ENCODE measurements at places on chromosomes 7 and 10.

DNA sequence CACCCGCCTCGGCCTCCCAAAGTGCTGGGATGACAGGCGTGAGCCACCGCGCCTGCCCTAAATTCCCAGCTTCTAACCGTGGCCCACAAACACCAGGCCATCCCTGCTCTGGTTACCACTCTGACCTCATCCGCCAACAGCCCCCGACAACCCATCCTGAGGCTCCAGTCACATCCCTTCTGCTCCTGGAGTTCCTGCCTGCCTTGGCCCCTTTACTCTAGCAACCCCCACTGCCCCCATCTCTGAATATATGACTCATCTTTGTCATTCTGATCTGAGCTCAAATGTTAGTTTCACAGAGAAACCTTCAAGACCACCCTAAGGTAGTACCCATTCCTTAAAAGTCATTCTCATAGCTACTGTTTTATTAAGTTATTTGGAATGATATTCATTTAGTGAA, 26.6 kb downstream of the RHEB start:
- DNase-seq, result no peak

DNA sequence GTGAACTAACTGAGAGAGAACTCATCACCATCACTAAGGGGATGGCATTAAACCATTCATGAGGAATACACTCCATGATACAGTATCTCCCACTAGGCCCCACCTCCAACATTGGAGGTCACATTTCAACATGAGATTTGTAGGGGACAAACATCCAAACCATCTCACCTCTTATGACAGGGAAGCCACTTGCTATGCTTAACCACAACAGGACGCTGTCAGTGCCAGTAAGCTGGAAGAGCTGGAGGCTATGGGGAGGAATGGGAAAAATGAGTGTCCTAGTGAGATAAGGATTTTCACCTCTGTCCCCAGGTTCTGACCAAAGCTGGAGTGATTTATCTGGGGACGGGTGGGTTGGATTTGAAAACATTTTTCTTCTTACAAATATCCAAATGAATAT, 17.6 kb downstream of the PLCE1 start:
- DNase-seq, result no peak

- DNase-seq, result no peak
Observed at GRCh38 chr10:123974406-123974805, 82.8 kb upstream of the CPXM2 start.

GRCh38 chr7:18896343-18896975, 221.0 kb downstream of the TWIST1 start:
- no peak for DNase-seq

- DNase-seq, result no peak
Observed at GRCh38 chr7:16598015-16598414, 47.5 kb downstream of the ANKMY2 start.

- DNase-seq, result no peak
Observed at GRCh38 chr7:39310699-39311098, 255.5 kb upstream of the YAE1 start.

- no peak for DNase-seq
Observed at GRCh38 chr10:91434041-91434440, 23.9 kb downstream of the HECTD2 start.

GRCh38 chr7:107506674-107507339, 37.0 kb downstream of the GPR22 start:
- no peak for DNase-seq

DNA sequence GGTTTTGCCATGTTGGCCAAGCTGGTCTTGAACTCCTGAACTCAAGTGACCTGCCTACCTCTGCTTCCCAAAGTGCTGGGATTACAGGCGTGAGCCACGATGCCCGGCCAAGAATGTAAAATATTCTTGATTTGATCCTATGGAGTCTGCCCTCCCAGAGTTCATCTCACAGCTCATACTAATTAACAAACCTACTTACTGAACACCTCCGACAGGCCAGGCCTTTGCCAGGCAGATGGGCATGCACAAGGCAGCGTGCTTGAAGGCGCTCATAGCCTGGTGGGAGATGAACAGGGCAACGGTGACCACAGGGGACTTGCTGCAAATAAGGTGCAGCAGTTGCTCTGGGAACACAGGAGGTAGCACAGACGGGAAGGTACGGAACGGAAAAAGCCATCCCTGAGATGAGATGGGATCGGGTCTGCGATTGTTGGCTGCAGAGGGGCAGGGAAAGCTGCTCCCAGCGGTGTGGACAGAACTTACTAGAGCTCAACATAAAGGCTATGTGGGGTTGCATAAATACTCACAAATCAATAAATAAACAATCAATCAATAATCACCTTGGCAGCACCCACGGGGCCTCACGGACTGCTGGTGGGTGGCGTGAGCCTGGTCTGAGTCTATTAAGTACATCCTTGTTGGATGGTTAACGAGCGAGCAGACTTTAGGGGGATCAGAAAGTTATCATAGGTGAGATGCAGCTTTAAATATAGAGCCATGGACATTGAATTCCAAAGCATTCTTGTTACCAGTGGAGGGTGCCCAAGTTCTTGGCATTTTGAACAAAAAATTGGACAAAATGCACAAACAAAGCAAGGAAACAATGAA, 4.7 kb downstream of the ACBD7 start:
- no peak for DNase-seq

GRCh38 chr7:91512958-91513357, 248.7 kb downstream of the FZD1 start:
- DNase-seq, result no peak

- DNase-seq, result no peak
Observed at GRCh38 chr7:7761340-7761973, 43.0 kb upstream of the RPA3 start.

DNA sequence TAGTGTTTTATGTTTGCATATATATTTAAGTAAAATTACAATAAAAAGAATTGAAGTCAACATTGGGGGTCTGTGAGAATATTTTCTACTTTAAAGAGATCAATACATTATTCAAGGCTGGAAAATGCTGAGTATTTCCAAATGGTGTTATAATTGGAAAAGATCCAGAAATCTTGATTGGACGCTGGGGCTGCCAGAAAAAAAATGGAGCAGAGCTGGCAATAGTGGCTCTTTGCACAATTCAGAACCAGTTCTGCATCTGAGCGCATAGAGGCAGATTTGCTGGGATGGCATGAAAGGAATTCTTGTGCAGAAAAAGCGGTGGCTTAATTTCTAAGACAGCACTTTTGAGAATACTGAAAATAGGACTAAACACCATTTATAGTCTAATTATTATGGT, 10.8 kb upstream of the VWC2 start:
- no peak for DNase-seq

GRCh38 chr7:29400437-29400836, 163.2 kb upstream of the PRR15 start:
- DNase-seq, result no peak

DNA sequence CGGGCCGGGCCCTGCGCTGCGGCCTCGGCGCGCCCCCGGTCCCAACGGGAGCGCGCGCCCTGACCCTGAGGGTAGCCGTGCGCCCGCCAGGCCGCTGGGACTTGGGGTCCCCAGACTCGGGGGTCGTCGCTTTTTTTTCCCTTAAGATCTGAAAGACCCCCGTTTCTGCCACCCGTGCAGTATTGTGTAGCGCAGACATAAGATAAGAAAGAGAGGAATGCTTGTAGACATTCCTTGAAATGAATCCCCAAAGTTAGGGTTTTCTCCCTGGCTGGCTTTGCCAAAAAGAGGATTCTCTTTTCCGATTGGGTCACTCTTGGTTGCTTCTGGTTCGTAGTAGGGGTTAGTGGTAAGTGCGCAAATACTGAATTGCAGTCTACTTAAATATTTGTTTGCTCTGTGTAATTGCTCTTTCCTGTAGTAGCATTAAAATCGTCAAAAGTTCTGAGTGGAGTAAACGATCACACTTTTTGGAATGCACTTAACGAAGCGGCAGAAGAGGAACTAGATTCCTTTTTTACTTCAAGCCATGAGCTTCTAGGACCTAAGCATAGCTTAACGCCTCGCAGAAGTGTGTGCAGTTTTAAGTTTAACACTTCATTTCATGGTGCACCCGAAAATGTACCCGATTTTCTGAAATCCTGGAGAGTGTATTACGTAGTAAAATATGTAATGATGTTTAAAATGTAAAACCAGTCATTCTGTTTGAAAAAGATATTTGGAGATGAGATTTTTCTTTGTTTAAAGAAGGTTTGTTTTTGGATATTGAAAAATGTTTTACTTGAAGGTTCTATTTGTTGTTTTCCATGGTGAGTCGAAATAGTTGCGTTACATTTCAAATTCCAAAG, 1.3 kb downstream of the CUL1 start:
- no peak for DNase-seq

- no peak for DNase-seq
Observed at GRCh38 chr10:59524348-59524747, 162.0 kb upstream of the FAM13C start.

DNA sequence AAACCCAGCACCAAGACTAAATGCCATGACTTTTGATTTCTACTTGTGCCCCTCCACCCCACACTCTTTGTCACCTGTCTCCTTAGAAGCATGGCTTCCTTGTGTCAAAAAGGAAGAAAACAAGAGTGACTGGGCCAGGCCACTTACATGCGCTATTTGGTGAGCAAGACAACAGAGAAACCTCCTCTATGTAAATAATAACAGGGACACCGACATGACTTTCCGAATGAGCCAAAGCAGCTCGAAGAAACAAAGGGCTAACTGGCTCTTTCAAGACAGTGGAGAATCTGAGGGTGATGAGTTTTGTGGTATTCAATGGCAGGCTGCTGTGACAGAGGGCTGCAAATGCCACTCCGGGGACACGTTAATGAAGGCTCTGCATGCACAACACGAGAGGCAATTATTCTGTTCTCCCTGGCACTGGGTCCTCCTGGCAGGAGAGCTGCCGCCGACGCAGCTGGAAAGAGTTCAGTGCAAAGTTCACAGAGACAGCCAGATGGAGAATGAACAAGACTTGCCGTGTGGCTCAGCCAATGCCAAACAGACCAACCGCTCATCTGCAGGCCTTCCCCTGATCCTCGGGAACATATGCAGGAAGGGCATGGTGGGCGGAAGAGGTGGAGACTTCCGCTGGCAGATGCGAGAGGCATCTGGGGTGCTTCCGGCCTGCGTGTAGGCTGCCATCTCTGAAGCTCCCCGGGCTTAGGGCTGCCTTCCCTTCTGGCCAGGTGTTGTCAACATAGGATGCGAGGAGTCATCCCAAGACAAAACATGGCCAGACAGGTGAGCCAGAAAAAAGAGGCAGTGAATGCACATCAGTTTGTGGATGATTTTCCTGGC, 59.1 kb upstream of the SMNDC1 start:
- no peak for DNase-seq

DNA sequence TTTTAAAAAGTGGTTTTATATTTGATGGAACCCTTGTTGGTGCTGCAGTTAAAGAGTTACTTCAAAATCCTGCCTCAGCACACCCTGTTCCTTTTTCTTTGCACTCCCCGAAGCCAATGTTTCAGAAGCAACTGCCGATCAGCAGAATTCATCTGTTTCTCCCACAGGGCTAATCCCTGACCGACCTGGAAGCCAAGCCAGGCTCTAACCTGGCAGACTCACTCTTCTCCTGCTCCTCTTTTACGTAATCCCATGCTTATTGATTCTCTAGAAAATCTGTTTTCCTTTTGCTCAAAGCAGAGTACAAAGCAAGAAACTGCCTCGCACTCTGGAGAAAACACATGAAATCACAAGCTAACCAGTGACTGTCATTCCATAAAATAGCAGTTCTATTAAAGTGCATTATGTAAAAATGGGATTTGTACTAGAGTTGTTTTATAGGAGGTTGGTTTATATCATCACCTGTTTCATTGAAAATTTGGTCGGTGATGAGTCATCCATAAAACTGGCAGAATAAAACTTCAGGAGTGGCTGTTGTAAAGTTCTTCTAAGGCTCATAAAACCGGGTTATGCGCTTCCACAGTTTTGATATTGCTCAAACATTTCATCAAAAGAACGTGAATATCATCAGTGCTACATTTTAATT, 99.9 kb downstream of the CNTNAP2 start:
- no peak for DNase-seq

GRCh38 chr7:158650821-158651225, 53.8 kb downstream of the NCAPG2 start:
- no peak for DNase-seq

DNA sequence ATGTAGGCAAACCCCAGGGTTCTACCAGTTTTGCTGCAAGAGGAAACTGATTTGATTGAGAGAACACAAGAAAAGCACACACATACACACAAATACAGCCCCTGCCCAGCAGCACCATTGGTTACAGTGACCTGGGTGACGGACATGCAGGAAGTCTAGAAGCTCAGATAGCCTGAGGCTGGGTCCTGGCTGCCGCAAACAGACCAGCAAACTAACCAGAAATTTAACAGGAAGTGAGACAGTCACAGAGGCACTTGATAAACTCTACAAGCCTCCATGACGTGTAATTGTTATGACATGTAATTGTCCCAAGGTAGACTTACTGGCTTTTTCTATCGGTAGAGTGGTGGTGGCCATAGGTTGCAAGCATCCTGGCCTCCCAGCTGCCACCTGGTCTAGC, 58.9 kb downstream of the PRKAR2B start:
- DNase-seq, result no peak

Measured in stimulated activated CD8-positive, alpha-beta memory T cell treated with anti-CD3 and anti-CD28 coated beads, Interleukin-12 subunit alpha, Interleukin-12 subunit beta, amount 100 ng/mL, for 4 hours (primary cell).